ENCODE measurements at places on chromosomes 11 and 22. TPM values are rescaled to one million over a fixed set of nuclear protein-coding genes. Genes with fewer than 3 reads are reported as not detected.

Gene WBP2NL
- under 0.01 TPM for total RNA-seq

Gene CECR2
- total RNA-seq = 0.19 TPM

Gene KCNK4
- total RNA-seq = not detected

Gene UPK3A
- total RNA-seq = not detected

Gene UPK2
- total RNA-seq = not detected

Gene OR52N4
- not detected for total RNA-seq

Gene SMIM35
- not detected for total RNA-seq

Gene OVCH2
- not detected for total RNA-seq

Gene BIRC3
- total RNA-seq = 1.7 TPM

Gene HTR3A
- not detected for total RNA-seq

Gene CD3D
- total RNA-seq = not detected

Gene LDLRAD3
- 10.1 TPM for total RNA-seq

Measured in endothelial cell of coronary artery (primary cell).